ENCODE measurements at places on chromosomes 7 and 10. TPM values are rescaled to one million over a fixed set of nuclear protein-coding genes. Genes with fewer than 3 reads are reported as not detected.

Gene PRSS37
- total RNA-seq, result not detected

Gene CYP3A4
- total RNA-seq, result not detected

Gene NANOS1
- 2.7 TPM for total RNA-seq

Gene ATG9B
- 0.58 TPM for total RNA-seq

Gene SPDYE16
- 0.31 TPM for total RNA-seq

Gene OGDHL
- 11.7 TPM for total RNA-seq

DNA sequence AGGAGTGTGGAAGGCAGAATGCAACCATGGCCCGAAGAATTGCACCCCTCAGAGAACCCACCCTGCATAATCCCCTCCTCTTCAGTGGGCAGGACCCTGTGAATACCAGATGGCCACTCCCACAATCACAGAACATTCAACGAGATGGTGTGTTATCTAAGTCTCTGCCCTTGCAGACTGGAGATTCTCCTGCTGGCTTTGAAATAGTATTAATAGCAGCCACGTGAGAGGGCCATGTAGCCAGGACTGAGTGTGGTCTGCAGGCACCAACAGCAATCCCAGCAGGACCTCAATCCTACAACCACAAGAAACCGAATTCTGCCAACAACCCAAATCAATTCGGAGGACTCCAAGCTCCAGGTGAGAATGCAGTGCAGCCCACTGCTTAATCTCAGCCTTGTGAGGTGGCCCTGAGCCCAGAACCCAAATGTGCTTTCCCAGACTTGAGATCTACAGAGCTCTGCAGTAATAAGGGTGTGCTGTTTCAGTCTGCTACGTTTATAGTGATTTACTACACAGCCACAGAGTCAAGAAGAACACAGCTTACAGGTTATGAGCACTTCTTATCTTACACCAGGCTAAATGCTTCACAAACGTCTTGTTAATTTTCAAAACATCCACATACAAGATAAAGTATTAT lies 72.1 kb downstream of the VOPP1 start:
- H3K27me3 ChIP-seq, result no peaks in the 10 kb centered on the region
- no peak overlapping the region for H3K4me3 ChIP-seq
- peaks cover 3% of the 10 kb centered on the region for H3K36me3 ChIP-seq
- peaks cover 3% of the 10 kb centered on the region for H3K4me1 ChIP-seq

- no peak overlapping the region for H3K4me3 ChIP-seq
- peaks cover 16% of the 10 kb centered on the region for H3K4me1 ChIP-seq
- no peak overlapping the region for H3K27ac ChIP-seq
- H3K27me3 ChIP-seq, result no peaks in the 10 kb centered on the region
- no peaks in the 10 kb centered on the region for H3K36me3 ChIP-seq
These were observed 168.6 kb downstream of the NRP1 start for GRCh38 chr10:33165911-33166310.

DNA sequence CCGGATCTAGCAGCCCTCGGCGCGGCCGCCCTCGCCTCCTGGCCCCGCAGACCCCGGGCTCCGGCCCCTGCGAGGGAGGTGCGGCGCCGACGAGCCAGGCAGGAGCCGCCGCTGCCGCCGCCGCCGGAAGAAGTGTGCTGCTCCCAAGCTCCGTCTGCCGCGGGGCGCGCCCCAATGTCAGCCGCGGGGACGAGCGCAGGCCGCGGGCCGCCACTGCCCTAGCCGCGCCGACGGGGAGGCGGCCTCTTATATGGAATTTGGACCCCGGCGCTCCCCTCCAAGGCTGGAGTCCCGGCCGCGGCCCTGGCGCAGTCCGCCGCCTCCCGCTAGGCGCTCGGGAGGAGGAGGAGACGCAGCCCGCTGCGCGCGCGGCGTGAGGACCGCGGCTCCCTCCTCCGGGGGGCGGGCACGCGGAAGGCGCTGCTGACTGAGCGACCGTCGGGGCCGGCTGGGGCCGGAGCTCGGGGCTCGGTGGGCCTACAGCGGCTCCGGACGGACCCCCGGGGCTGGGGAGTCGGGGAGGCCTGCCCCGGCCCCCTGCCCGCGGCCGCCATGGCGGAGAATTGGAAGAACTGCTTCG lies at the start of gene TRIM8:
TRIM8 (plus strand) TSS at position 414 of the 580 bp plus-strand sequence; CDS start at position 553, 139 bp downstream.
- no peaks in the 10 kb centered on the region for H3K27me3 ChIP-seq
- no peaks in the 10 kb centered on the region for H3K36me3 ChIP-seq

GRCh38 chr7:116832692-116833091 lies 29.7 kb upstream of the CAPZA2 start:
- H3K4me3 ChIP-seq, result no peak overlapping the region
- H3K27me3 ChIP-seq, result no peaks in the 10 kb centered on the region
- no peak overlapping the region for H3K27ac ChIP-seq
- no peak for DNase-seq
- H3K36me3 ChIP-seq, result no peaks in the 10 kb centered on the region

DNA sequence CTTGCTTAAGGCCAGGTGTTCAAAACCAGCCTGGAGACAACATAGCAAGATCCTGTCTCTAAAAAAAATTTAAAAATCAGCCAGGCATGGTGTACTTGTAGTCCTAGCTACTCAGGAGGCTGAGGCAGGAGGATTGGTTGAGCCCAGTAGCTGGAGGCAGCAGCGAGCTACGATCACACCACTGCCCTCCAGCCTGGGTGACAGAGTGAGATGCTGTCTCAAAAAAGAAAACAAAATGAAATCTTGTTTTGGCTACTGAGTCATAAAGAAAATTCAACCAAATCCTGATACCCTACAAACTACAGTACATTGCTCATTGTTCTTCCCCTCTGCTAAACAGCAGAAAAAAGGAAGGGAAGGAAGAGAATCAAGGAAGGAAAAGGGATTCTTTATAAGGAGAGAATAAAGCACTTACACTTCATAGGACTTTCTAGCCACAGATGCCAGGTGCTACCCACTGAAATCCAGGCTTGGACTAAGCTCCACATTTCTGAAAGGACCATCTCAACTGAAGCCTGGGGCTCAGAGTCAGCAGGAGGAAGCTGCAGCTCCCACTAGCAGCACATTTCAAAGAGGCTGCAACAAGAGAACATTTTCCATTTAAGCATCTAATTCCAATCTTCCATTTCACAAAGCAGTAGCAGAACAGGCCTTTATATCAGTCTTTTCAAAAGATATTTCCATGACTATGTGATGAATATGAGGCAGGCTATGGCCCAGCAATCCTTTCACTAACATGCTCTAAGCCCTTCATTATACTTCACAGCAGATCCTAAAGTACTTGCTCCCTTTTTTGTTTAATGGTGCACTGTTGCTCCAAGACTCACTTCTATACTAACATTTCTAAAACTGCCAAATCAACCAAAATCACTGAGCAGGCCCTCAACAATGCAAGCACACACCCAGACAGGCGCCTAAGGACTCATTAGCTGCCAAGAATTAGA lies 13.5 kb downstream of the TNPO3 start:
- H3K27ac ChIP-seq, result no peak overlapping the region
- no peak overlapping the region for H3K4me3 ChIP-seq
- H3K27me3 ChIP-seq, result no peaks in the 10 kb centered on the region
- H3K36me3 ChIP-seq, result peaks cover 15% of the 10 kb centered on the region

DNA sequence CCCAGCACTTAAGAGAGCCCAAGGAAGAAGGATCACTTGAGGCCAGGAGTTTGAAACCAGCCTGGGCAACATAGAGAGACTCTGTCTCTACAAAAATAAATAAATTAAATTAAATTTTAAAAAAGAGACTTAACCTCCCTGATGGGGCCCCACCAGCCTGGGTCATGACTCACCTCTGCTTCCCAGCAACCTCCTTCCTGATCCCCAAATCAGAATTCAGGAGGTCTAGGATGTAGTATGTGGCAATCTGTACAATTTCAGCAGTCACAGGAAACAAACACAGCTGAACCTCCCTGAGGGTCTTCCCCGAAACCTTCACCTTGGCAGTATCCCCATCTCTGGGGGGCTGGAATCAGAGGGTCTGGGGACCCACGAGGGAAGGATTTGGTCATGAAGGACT lies 9.7 kb upstream of the PPP1R35 start:
- no peaks in the 10 kb centered on the region for H3K27me3 ChIP-seq
- no peak for DNase-seq
- H3K4me3 ChIP-seq, result no peak overlapping the region
- H3K27ac ChIP-seq, result no peak overlapping the region

All from progenitor cell of endocrine pancreas (in vitro differentiated cells).